Bronchial smooth muscle cell (primary cell): ENCODE measurements at places on chromosomes 13 and 19. TPM values are rescaled to one million over a fixed set of nuclear protein-coding genes. Genes with fewer than 3 reads are reported as not detected.

ZNF565 gene
- 5.4 and 8.6 TPM in 2 replicates for total RNA-seq

PSG11 gene
- total RNA-seq: not detected in 2 replicates

OR10H1 gene
- total RNA-seq: not detected in 2 replicates

CALR3 gene
- 0.16 TPM in 1 of 2 replicates, not detected in the other for total RNA-seq

ADAT3 gene
- total RNA-seq: 1.4 and 1.7 TPM in 2 replicates

C19orf85 gene
- total RNA-seq: not detected in 2 replicates

CD33 gene
- not detected in 2 replicates for total RNA-seq

B3GNT3 gene
- not detected in 2 replicates for total RNA-seq

C1QTNF9B gene
- total RNA-seq: 0.43 and 0.95 TPM in 2 replicates

ATP1A3 gene
- under 0.01 TPM in 1 of 2 replicates, not detected in the other for total RNA-seq

KLF1 gene
- not detected in 2 replicates for total RNA-seq

CYP4F22 gene
- not detected in 2 replicates for total RNA-seq

ZNF229 gene
- total RNA-seq: 18.0 and 32.2 TPM in 2 replicates

FUT1 gene
- total RNA-seq: under 0.01 TPM in 2 replicates

SIGLECL1 gene
- total RNA-seq: not detected in 2 replicates

HNRNPUL1 gene
- 48.0 and 54.5 TPM in 2 replicates for total RNA-seq

ACER1 gene
- 0.09 TPM in 1 of 2 replicates, not detected in the other for total RNA-seq

RASIP1 gene
- total RNA-seq: 1.4 and 1.6 TPM in 2 replicates

KLK2 gene
- total RNA-seq: not detected in 2 replicates

IGFLR1 gene
- 0.32 and 0.77 TPM in 2 replicates for total RNA-seq

ZNF829 gene
- 2.1 and 2.5 TPM in 2 replicates for total RNA-seq

PCDH9 gene
- total RNA-seq: 1.0 and 2.5 TPM in 2 replicates

ARID3A gene
- total RNA-seq: 12.6 and 17.0 TPM in 2 replicates

MCF2L gene
- total RNA-seq: 0.63 and 1.1 TPM in 2 replicates
